ENCODE measurements at places on chromosomes 1 and 21. TPM values are rescaled to one million over a fixed set of nuclear protein-coding genes. Genes with fewer than 3 reads are reported as not detected.

Gene TMEM61
- total RNA-seq: not detected

Gene RGS7
- total RNA-seq: not detected

Gene CYYR1
- 21.6 TPM for total RNA-seq

Gene ANKRD45
- 0.25 TPM for total RNA-seq

Gene CDA
- total RNA-seq: 2.0 TPM

Gene LCE2B
- not detected for total RNA-seq

Gene FLG2
- total RNA-seq: not detected

Gene FAM151A
- 0.80 TPM for total RNA-seq

Gene CFAP74
- total RNA-seq: not detected

Gene FCRL6
- 0.33 TPM for total RNA-seq

Gene GPR3
- total RNA-seq: 0.16 TPM

Gene GPBP1L1
- total RNA-seq: 80.7 TPM

Gene PAX7
- not detected for total RNA-seq

Gene PGLYRP4
- total RNA-seq: not detected

Gene KRTAP19-1
- total RNA-seq: not detected

Gene KIRREL1
- total RNA-seq: 7.3 TPM

Gene RPE65
- total RNA-seq: not detected

Gene FCN3
- total RNA-seq: 27.3 TPM

Gene LCE2C
- total RNA-seq: not detected

Gene RHOU
- total RNA-seq: 5.1 TPM

Gene HSF2BP
- 0.16 TPM for total RNA-seq

Gene CYB561D1
- total RNA-seq: 4.6 TPM

Gene ENO1
- total RNA-seq: 124 TPM

Gene INSRR
- total RNA-seq: 0.41 TPM

Gene CDC42SE1
- total RNA-seq: 24.8 TPM

Gene HS2ST1
- total RNA-seq: 12.6 TPM

Gene CRABP2
- 0.60 TPM for total RNA-seq

All from left ventricle myocardium inferior (tissue), 1 donor.